ENCODE measurements at places on chromosomes 2 and 18.

- DNase-seq: no peak
Measured at GRCh38 chr2:127226520-127227263, 6.6 kb upstream of the CYP27C1 start.

DNA sequence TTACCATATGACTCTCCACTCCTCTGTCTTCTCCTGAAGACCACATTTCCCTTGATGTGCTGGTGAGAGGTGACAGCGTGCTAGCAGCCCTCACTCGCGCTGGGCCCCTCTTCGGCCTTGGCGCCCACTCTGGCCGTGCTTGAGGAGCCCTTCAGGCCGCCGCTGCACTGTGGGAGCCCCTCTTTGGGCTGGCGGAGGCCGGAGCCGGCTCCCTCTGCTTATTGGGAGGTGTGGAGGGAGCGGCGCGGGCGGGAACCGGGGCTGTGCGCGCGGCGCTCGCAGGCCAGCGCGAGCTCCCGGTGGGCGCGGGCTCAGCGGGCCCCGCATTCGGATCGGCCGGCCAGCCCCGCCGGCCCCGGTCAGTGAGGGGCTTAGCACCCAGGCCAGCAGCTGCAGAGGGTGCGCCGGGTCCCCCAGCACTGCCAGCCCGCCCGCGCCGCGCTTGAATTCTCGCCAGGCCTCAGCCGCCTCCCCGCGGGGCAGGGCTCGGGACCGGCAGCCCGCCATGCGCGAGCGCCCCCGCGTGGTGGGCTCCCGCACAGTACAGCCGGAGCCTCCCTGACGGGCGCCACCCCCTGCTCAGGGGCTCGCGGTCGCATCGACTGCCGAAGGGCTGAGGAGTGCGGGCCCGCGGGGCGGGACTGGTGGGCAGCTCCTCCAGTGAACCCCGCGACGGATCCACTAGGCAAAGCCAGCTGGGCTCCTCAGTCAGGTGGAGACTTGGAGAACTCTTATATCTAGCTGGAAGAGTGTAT lies 246.6 kb upstream of the REG3G start:
- DNase-seq: no peak

- no peak for DNase-seq
Measured at GRCh38 chr2:64951306-64951953, 37.8 kb upstream of the SLC1A4 start.

GRCh38 chr2:173851141-173851641 lies 114.0 kb downstream of the SP3 start:
- DNase-seq: no peak

- DNase-seq: no peak
Measured at GRCh38 chr2:232085164-232085563, 123.7 kb downstream of the DIS3L2 start.
